ENCODE measurements at places on chromosomes 12 and 14. TPM values are rescaled to one million over a fixed set of nuclear protein-coding genes. Genes with fewer than 3 reads are reported as not detected.
A peak's percentile ranks its signal among the peaks of the same experiment; 100 is the strongest.

DNA sequence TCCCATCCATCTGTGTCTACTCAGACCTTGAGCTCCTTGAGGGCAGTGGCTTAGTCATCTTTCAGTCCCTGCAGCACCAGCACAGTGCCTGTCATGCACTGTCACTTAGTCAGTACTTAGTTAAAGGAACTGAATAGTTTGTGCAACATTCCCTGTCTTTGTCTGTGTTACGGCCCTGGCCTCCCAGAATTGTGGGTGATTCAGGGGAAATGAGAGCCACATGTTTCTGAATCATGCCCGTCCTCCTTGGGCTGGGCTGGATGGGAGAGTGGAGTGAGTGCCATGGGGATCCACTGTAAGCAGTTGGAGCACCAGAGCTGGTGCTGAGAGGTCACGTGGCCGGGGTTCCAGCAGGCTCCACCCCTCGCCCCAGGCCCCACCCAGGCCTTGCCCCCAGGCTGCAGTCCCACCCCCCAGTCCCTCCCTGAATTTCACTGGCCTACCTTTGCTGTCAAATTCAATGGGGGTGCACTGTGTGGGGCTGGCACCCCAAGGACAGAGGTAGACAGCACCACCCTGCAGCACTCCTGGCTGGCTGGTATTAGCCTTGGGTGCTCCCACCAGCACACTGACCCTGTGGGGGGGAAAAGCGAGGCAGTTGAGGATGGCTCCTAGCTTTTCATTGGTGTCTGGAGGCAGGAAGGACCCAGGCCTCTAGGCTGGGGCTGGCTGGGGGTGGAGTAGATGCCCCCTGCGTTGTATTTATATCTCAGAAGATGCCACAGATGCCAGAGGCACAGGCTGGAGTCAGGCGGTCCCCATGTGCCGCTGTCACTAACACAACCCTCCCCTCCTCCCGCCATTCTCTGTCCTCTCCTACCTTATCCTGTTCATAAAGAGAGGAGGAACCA is 7.5 kb downstream of the ITGA5 start:
- DNase-seq = peak; percentile 60

GRCh38 chr12:116661341-116661740 is 76.5 kb downstream of the SPRING1 start:
- no peak for DNase-seq

DNA sequence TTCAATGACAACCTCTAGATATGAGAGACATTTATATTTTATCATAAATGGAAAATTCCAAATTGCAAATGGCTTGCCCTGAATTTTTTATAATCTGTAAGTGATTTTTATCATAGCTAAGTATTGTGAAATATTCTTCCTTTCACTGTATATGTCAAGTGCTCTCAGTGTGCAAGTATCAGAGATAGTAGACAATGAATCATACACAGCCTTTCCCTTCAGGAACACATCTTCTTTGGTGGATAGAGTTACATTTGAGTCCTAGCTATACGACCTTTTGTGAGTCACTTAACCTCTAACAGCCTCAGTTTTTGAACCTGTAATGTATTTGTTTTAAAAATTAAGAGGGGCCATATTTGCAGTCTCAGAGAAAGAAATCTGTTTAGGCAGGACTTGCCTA is 350.7 kb upstream of the SEL1L start:
- no peak for DNase-seq

GRCh38 chr12:49557917-49558215 is 10.1 kb downstream of the MCRS1 start:
- DNase-seq = no peak

DNA sequence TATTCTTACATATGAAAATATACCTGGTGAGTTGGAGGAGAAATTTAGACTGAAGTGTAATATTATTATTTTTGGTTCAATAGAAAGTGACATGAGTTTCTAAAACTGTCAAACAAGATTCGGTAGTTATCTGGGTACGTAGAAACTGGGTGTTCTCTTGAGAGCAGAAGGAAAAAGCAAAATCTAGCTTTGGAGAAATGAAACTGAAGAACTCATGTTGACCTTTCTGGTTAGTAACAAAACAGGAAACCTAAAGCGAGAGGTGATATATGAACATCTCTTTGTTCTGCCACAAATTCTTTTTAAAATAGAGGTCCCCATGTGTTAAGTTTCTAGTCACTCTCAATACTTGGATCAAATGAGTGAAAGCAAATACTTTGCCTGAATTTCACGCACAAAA is 401.7 kb downstream of the TRHDE start:
- no peak for DNase-seq

DNA sequence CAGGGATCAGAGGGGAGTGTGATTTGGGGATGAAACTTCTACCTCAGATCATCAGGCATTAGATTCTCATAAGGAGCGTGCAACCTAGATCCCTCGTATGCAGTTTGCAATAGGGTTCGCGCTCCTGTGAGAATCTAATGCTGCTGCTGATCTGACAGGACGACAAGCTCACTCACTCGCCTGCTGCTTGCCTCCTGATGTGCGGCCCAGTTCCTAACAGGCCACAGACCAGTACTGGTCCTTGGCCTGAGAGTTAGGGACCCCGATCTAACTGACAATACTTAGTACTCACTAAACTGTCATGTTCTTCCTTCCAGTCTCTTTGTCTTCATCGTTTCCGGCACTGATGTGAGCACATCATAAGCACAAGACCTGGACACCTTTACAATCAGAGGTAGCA is 5.3 kb upstream of the RPLP0 start:
- no peak for DNase-seq

DNA sequence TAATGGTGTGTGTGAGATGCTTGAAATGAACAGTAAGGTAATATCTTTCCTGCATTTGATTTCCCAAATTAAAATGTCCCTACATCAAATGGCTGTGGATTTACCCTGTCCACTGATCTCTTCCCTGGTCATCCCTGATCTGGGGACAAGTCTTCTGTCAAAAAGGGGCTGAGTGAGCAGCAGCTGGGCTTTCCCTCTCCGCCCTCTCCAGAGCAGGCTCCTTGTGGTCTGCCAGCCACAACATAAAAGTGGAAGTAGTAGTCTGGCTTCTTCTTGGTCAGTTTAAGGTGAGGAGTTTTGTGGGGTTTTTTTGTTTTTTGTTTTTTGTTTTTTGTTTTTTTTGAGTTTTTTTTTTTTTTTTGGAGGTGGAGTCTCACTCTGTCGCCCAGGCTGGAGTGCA is 25.2 kb upstream of the PLXNC1 start:
- no peak for DNase-seq

GRCh38 chr14:90522571-90523191 is 125.9 kb downstream of the CALM1 start:
- DNase-seq = peak; percentile 24

GRCh38 chr14:28671425-28671824 is 95.2 kb upstream of the FOXG1 start:
- no peak for DNase-seq

DNA sequence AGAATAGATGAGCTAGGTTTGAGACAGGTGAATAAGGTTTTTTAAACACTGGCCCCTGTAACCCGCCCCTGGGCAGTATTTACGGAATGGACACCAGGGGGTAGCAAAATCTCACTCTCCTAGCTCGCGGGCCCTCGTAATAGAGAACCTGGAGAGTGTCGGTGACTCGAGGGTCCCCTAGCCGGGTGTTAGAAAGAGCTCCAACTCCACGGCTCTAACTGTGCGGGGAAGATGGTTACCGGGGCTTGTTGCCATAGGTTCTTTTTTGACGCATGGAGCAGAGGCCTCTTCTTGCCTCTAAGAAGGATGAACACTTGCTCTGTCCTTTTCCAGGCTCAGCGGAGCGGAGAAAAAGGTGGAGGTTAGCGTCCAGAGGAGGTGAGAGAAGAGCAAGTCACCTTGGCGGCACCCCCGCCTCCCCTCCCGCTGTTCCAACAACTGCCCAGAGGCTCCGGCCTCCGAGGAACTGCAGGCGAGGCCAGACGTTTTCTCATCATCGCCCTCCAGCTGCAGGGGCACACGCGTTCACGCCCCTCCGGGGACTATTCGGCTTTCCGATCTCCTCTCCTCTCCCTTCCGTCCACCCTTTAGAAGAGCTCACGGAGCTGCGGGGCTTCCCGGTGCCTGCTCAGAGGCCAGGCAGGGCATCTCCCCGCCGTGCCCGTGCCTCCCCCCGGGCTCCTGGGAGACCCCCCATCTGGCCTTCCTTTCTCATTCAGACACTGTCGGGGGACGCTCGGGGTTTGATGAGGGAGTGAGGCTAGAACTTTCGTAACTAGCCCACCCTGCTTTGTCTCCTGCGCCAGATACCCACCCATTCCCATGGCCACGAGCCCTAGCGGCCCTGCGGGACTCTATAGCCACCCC is 1.4 kb upstream of the ARHGEF40 start:
- peak; percentile 45 for DNase-seq

DNA sequence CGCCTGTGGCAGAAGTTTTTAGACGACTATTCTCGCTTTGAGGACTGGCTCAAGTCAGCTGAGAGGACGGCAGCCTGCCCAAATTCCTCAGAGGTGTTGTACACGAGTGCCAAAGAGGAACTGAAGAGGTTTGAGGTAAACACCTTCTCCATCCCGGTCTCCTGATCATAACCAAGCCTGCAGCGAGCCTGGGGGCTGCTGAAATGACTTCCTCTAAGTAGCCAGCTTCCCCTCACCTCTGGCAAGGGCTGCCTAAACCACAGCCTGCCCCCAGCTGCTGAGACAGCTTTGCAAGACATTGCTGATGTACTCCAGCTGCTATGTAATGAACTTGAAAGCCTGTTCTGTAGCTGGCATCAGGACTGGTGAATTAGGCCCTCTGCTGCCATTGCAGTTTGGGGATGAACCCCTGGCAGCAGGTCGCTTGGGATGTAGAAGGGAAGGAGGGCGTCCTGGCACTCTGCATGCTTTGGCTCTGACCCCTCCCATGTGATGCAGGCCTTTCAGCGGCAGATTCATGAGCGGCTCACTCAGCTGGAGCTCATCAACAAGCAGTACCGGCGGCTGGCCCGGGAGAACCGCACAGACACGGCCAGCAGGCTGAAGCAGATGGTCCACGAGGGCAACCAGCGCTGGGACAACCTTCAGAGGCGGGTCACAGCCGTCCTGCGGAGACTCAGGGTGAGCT is 84.6 kb downstream of the ESR2 start:
- no peak for DNase-seq

DNA sequence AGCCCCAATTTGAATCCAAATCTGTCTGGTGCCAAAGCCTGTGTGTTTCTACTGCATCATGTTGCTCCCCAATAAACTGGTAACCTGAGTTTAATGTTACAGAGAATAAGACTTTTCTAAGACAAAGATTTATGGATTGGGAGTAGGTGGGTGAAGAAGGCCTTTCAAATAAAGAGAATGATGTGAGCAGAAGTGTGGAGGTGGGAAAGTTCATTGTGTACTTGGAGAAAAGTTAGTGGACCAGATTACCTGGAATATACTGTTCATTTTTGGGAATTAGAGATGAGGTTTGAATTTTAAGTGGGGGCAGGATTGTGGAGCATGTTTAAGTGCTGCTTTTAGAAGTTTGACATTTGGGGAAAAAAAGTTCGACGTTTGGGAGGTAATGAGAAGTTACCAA is 3.1 kb downstream of the FRS2 start:
- DNase-seq = no peak

- DNase-seq = no peak
These were observed 477 bp downstream of the OAS3 start for GRCh38 chr12:112938751-112939150.

DNA sequence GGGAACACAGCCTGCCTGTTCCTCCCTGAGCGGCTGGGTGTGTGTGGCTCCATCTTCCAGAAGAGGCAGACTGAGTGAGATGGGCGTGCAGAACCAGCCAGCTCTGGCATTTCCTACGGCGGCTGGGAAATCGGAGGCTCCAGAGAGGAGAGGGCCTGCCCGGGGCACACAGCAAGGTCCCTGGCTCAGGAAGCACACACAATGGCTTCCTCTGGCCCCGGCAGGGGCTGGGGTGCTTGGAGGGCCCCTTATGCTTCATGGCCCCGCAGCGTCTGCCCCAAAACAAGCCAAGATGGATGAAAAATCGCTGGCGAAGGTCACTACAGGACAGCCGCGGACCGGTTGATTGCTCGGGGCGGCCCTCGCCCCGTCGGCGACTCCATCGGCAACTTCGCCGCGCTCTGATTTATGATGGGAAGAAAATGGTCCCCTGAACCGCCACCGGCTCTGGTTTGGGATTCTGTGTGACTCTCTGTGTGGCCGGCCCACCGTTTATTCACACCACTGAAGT is 191.5 kb upstream of the C14orf180 start:
- DNase-seq = peak; percentile 20

DNA sequence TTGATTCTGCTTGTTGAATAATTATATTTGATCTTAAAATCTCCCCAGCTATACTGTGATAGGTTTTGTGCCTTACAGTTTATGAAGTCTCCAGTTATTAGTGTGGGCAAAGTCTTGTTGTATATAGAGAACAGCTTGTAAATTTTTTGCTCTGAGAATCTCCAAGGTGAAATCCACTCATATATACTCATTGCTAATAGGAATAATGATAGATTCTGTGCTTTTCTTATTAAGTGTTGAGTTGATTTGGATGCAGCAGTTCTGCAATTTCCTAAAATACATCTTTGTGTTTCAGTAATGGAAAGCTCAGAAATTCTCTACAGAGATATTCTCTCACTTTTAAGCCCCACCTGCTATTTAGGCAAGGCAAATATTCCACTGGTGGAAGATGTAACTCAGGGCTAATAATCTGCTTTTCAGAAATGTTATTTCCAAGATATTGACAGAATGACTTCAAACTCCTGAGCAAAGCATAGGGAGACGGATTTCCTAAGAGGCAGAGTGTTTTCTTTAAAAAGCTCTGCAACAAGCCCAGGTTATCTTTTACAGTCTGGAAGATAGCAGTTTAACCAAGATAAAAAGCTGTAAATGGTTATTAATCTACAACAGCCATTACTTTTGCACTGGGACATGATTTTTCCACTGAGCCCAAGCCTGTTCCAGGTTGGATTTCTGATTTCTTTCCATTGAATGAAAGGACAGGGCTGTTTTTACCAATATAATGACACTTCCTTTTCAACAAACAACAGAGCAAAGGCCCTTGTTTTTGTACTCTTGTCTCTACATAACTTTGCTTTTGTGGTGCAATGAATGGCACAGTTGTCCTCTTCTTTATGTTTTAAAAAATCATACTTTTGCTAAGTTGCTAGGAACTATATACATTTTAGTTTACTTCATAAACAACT is 239.9 kb upstream of the ATP2B1 start:
- no peak for DNase-seq

- no peak for DNase-seq
These were observed 98.3 kb downstream of the PLEKHA5 start for GRCh38 chr12:19227880-19228210.

DNA sequence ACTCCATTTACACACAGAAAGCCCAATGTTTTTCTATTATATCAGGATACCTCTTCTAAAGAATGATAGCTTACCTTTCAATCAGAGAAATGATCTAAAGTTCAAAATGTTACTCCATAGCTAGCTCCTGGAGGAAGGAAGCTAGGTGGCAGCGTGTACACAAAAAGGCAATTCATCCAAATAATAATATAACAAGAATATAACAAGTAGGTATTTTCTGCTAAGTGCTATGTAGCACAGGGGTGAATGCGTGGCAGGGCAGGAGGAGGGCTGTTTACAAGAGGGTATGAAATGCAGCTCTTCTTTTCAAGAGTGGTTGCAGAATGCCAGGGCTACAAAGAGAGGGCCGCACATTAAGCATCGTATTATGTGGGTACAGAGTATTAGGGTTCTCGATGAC is 663 bp upstream of the SNAPC1 start:
- no peak for DNase-seq

The PTPRO gene
- 2.3 TPM for total RNA-seq

The KCNH5 gene
- total RNA-seq = not detected

The KRT85 gene
- not detected for total RNA-seq

The OR6C2 gene
- not detected for total RNA-seq

The HOXC12 gene
- not detected for total RNA-seq

The PTPN21 gene
- not detected for total RNA-seq

The CCDC184 gene
- 0.58 TPM for total RNA-seq
